ENCODE measurements at places on chromosomes 7 and 10.

DNA sequence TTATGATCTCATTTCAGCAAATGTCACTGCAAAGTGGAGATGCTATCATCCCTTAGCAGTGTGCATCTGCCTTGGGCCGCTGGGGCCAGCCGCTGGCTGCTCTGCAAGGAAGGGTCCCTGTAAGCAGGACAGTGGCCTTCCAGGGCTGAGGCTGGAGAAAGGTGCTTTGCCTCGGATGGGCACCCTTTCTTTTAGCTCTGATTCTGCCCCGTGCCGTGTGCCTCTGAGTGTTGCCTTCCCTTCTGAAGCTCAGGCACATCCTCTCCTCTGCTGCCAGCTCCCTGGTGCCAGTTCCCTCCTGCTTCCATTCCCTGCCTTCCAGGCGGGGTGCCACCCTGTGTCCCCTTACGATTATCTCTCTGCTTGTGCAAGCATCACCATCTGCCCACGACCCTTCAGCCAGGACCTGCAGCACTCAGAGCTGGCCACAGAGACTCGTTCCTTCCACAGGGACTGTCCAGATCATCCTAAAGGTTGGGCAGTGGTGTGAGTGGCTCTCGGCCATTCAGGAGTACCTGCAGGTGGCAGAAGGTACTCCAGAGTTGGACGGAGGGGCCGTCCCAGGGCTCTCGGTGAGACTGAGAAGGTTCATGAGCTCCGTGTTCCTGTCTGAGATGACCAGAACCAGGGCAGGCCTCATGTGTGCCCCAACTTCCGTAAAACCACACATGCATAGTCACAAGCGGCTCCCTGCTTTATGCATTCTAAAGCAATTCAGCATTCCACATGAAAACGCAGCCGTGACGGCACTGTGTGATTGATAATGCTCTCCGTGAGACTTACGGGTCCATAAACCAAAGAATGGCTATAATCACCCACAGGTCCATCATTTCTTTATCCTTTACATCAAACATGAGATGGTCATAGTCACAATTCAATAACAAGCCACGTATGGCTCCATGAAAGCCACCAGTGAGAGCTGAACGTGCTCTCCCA is 371.4 kb downstream of the DNAJB6 start:
- no peak for DNase-seq

DNA sequence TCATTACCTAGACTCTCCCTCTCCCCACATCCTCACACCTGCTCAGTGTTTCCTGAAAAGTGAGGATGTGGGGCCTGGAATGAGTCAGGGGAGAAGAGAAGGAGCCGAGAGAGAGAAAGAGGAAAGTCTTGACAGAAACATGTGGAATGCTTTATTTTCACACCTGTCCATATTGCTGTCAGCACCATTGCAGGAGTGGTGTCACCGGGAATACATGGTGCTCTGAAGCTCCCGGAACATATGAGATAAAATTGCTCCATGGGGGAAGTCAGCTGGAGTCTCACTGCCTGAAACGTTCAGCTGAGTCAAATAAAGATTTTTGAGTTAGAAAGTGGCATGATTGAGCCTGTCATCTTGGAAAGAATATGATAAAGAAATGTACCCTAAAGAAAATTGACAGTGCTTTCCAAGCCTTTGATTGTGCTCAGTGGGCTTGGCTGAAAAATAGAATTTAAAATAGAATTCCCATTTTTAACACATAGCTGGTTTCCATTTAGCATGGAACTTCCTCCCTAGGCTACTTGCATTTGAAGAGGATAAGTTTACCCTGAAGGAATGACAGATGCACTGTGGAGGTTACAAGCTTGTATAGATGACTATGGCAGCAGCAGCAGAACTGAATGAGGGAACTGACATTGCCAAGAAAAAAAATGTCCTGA is 182.4 kb downstream of the PCLO start:
- DNase-seq, result no peak

DNA sequence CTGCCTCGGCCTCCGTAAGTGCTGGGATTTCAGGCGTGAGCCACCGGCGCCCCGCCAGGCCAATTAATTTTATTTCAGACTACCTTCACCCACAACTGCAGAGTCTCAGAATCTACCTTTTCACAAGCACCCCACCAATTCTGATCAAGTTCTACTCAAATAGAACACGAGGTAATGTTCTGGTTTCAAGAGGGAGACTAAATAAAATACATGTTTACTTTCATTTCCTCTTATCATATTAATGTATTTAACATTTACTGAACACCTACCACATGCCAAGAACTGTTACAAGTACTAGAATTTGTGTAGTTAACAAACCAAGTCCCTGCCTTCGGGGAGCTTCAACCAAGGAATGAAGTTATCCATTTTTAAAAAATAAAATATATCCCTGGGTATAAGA is 25.5 kb upstream of the RGS10 start:
- DNase-seq, result no peak

- no peak for DNase-seq
Measured at GRCh38 chr10:11326241-11326640, 285.2 kb downstream of the USP6NL start.

DNA sequence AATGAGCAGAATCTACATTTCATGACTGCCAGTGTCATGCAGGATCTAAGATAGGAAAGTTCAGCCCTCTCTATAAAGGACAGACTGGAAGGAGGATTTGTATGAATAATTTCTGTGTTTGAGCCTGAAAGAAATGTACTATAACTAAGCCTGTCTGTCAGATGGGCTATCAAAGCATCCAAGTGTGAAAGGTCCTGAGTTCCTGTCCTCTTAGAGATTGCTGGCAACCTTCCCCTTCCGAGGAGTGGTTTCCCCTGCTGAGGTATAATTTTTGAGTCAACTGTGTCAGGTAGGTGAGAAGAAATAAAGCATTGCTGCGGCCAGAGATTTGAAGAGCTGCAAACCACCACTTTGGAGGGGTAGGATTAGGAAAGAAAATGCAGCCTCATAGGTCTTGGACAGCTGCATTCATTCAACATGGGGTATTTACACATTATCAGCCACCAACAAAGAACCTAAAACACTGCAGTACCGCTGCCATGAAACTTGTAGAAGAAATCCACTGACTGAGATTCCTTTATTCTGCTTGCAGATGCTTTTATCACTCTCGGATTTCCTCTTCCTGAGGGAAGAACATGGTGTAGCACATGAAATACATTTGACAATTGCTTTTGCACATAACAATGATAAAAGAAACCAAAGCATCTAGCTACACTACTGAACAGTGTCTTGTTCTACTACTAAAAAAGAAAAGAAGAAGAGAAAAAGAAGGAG is 189.1 kb downstream of the DGKI start:
- no peak for DNase-seq

DNA sequence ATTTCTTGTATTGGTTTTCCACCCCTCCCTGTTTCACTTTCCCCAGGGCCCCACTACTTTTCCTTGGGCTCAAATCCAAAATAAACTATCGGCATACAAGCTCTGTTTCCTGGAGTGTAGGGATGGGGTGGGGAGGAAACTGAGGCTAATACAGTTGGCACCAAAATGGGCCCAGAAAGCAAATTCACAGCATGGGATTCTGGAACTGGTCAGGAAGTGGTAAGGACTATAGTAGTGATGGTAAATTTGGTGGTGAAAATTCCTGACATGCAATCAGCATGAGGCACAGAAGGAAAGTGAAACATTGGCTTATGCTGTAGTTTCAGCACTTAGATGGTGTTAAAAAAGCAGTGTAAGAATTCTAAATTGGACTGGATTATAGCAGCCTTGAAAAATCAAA is 8.7 kb upstream of the SAMD9L start:
- DNase-seq, result no peak

GRCh38 chr10:133420028-133420427 is 4.4 kb downstream of the SPRN start:
- no peak for DNase-seq

DNA sequence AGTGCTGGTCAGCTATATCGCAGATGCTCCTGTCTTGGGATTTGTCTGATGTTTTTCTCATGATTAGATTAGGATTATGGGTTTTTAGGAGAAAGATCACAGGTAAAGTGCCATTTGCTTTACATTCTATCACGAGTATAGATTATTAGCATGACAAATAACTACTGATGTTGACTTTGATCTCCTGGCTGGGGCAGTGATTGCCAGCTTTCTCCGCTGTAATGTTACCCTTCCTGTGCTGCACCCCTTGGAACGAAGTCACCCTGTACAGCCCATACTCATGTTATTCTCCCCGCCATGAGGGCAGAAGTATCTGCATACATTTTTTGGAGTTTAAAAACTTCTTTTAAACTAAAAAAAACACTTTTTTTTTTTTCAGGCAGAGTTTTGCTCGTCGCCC is 10.8 kb upstream of the CLDN4 start:
- no peak for DNase-seq
